ENCODE measurements at places on chromosomes 11 and 22.

DNA sequence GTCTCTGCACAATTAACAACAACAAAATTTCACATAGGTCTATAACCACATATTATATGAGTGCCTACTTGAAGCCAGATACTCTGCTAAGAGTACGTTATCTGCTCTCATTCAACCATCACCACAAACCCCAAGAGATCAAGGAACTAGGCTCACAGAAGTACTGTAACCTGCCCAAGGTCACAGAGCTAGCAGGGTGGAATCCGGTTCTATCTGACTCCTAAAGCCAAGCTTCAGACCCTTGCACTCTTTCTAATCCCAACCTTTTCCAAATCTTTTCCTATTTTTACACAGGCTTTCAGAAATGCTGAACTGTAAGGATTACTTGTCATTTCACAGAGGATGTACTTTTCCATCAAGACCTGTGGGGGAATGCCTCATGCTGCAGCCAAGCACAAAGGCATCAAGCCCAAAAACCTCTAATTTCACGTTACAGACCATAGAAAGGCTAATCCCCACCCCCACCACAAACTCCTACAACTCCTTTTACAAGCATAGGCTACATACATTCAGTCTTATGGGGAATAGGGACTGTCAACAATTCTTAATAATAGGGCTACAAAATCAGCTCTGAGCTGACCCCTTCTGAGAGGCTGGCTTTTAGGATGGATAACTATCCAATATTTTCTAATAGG lies 927 bp downstream of the PRCP start:
- DNase-seq, result no peak

GRCh38 chr11:47104261-47104950 lies 72.3 kb downstream of the ARFGAP2 start:
- no peak for DNase-seq

DNA sequence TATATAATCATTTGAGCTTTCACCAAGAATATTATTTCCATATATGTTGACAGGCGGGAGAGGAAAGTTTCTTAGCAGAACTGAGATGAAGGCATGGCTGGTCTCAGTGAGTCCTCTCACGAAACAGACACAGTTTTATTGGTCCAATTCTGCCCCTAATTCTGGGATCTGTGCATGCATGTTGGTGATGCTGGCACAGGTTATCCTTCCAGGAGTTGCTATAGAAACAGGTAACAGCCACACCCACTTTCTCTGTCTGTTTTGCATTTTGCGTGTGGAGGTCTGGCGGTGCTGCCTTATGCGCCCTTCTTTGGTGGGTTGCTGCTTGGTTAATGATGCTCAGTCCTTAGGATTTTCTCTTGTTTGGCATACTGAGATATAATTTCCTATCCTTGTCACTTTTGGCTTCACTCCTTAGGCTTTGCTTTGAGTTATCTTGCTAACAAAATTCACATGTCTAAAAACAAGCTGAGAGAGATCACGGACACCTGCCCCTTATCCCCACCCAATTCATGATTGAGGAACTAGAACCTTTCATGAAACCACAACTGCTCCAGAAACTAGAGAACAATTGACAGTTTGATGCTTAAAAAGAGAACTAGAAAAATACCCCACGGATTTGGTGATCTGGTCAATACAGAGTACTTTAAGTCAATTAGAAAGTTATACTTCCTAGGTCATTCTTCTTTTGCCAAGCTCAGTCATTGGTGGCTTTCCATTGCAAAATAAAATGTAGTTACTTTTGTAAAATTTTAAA lies 189.3 kb downstream of the FAT3 start:
- DNase-seq, result no peak

GRCh38 chr11:129374993-129375750 lies 476 bp upstream of the BARX2 start:
- peak; percentile 7 for DNase-seq

GRCh38 chr11:19873730-19874129 lies 161.1 kb downstream of the NAV2 start:
- DNase-seq, result no peak

DNA sequence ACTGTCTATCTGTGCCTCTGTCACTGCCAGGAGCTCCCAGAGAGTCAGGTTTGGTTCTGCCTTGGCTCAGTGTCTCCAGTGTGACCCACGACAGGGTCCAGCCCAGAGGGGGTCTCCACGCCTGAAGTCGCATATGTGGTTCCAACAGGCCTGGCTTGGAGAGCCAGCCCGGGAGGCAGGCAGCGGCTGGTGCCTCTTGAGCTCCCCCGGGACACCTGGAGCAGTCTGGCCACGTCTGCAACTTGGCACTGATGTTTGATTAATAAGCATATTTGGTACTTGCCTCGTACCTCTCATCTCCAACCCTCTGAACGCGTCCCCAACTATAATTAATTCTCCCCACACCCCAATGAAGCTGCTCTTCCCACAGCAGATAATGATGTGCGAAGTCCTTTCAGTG lies 31.7 kb upstream of the SHISAL1 start:
- no peak for DNase-seq

DNA sequence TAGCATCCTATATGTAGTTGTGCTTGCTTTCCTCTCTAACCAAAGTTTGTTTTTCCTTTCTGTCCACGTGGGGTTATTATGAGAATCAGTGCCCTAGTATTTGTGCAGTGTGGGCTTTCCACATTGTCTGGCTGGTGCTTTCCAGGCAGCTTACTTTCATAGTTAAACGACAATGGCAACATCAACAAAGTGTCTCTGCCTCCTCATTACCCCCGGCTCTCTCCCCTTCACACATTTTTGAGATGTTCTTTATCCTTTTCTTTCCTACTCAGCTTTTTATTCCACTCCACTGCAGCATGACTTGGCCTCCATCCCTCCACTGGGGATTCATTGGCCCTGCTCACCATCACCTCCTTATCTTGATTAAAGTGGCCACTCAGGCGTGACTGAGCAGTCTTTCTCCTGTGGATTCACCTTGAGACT lies 19.1 kb downstream of the SPECC1L start:
- no peak for DNase-seq

GRCh38 chr11:16925561-16926065 lies 88.6 kb downstream of the PLEKHA7 start:
- DNase-seq, result no peak

- DNase-seq, result no peak
These were observed 15.4 kb downstream of the MS4A13 start for GRCh38 chr11:60530454-60531100.

- DNase-seq, result no peak
These were observed 2.0 kb upstream of the PLA2G3 start for GRCh38 chr22:31142285-31142684.
